ENCODE measurements at places on chromosomes 13 and 19. TPM values are rescaled to one million over a fixed set of nuclear protein-coding genes. Genes with fewer than 3 reads are reported as not detected.

Gene TGDS
- 17.8 TPM for total RNA-seq

Gene SULT2B1
- not detected for total RNA-seq

Gene JUND
- total RNA-seq = 14.2 TPM

Gene ARRDC5
- total RNA-seq = not detected

Gene ZNF345
- 2.5 TPM for total RNA-seq

Gene ZNF606
- total RNA-seq = 9.4 TPM

Gene ZNF471
- 2.3 TPM for total RNA-seq
